Activated T-cell treated with anti-CD3 and anti-CD28 coated beads, Interleukin-2, amount 50 U/mL, for 1 hour (primary cell): ENCODE measurements at places on chromosomes 5 and 9.

GRCh38 chr5:43007246-43007910 is 32.7 kb downstream of the ANXA2R start:
- peak; percentile 79 for DNase-seq

DNA sequence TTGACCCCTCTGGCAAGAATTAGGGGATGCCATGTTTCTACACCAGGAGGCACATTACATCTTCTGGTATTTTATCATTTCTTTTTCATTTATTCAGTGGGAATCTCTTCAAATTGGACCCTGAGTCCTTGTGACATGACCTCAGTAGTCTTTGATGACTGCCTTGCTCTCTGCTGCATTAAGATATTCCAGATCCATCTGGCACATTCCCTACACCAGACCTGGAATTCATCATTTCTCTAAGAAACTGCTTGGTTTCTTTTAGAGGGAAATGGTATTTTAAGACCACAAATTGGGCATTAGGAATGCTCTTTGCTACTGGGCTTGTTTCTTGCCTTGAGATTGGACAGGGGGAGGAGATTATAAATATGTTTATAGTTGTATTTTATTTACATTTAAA is 61.0 kb downstream of the GALNT10 start:
- no peak for DNase-seq

- DNase-seq: no peak
Observed at GRCh38 chr5:169688106-169688505, 51.0 kb downstream of the DOCK2 start.

DNA sequence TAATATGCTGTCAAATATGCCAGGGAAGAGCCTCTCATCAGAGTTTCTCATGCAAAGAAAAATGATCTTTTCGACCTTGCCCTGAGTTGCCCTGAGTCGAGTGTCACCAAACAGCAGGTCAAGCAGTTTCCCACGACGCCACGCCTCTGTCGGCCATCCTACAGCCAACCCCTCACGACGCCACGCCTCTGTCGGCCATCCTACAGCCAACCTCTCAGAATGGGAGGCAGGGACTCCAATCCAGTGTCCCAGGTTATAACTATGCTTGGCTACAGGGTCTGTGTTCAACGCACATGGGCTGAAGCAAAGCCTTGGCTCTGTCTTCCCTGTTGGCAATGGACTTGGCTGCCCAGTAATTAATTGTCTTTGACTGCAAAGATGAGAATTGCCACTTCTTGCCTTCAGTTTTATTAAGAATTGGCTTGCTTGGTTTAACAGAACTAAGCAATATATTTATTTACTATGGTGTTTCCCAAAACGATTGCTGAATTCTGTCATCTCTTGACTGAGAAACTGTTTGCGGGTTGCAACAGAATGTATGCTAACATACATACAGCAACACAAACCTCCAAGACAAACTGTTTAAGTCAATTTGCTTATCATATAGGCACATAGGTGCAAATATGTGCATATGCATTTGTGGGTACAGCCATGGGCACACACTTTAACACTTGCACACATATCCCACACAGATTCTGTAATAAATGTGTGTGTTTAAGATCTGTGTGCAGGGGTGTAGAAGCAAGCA is 352.9 kb downstream of the GLIS3 start:
- DNase-seq: no peak

DNA sequence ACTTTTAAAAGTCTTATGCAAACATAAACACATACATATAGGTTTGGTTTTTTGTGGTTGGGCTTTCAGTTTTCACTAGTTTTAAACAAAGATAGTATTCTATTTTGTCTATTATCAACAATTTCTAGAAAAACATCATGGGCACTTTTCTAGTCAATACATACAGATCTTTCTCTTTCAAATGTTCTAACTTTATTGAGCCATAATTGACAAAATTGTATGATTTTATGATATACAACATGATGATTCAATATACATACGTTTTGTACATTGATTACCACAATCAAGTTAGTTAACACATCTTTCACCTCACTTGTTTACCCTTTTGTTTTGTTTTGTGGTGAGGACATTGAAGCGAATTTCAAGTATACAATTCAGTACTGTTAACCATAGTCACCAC is 265.9 kb downstream of the MCTP1 start:
- DNase-seq: no peak

DNA sequence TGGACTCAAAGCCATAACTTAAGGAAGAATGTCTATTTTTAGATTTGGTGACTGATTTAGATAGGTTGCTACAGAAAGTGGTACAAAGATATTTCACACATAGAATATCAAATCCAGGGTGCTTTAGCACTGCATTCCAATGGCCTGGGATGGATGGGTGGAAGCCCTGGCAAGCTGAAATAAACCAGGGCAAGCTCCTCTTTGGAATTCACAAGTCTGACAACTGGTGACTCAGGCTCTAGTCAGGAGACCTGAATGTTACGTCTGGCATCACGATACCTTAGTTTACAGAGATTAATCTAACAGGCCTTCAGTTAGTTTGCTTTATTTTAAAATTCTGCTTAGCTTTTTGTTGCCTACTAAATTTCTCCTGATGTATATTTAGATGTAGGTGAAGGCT is 144.0 kb downstream of the TMC1 start:
- no peak for DNase-seq

DNA sequence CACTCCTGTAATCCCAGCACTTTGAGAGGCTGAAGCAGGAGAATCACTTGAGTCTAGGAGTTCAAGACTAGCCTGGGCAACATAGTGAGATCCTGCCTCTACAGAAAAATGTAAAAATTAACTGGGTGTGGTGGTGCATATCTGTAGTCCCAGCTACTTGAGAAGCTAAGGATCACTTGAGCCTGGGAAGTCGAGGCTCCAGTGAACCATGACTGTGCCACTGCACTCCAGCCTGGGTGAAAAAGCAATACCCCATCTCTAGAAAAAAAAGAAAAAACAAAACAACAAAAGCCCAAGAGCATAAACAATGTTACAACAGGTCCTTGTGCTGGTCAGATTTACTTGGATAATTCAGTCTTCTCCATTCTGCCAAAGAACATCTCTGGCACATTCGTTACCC is 44.3 kb upstream of the TGFBR1 start:
- DNase-seq: no peak

GRCh38 chr5:107580889-107581820 is 89.6 kb downstream of the EFNA5 start:
- DNase-seq: no peak

DNA sequence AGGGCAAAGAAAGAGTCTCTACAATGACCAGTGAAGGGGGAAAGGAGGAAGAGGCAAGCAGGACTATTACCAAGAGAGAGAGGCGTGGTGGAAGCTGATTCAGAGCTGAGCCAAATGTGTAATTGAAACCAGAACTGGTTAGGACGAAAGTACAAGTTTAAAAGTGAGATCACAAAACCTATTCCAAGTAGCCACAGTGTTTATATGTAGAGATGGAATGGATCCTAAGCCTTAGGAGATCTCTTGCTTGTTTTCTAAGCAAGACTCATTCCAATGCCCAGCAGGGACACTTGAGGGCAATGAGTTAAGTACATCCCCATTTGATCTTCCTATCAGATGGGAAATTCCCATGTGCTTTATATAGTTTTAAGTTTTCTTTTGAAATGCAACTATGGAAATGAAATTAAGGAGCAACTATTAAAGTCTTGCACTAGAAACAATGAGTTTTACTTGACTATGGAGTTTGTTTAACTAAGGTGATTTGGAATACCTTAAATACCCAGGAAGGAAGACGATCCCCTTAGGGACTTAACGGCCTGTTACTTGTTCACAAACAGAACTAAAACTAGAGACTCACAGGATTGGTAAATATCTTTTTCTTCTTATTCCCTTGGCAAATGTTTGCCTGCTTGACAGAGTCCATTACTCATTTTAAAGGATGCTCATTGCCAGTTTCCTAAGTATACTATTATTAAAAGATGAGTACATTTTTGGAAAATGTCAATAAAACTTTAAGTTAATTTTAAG is 51.1 kb upstream of the SNX2 start:
- no peak for DNase-seq

- DNase-seq: no peak
Observed at GRCh38 chr5:116764941-116765340, 190.3 kb upstream of the SEMA6A start.

DNA sequence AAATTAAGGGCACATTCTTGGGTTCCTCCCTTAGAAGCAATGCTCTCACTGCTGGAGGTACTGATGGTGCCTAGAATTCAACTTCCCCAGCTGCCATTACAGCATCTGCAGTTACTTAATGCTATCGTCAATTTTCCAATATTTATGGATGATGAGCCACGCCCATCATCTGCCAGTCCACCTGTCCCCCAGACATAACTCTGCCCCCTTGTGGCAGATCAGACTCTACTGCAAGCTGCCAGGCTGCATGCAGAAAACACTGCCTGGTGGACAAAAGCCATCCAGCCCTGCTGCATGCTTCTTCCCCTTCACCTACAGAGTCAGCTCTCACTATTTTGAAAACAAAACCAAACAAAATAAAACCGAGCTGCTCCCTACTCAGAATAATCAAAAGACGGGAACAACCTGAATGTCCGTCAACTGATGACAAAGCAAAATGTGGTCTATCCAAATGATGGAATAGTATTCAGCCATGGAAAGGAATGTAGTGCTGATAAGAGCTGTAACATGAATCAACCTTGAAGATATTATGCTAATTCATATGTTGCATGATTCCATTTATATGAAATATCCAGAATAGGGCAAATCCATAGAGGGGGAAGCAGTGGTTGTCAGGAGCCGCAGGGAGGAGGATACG is 66.4 kb downstream of the RETREG1 start:
- no peak for DNase-seq

- no peak for DNase-seq
Observed at GRCh38 chr9:91711755-91712601, 238.1 kb downstream of the ROR2 start.

DNA sequence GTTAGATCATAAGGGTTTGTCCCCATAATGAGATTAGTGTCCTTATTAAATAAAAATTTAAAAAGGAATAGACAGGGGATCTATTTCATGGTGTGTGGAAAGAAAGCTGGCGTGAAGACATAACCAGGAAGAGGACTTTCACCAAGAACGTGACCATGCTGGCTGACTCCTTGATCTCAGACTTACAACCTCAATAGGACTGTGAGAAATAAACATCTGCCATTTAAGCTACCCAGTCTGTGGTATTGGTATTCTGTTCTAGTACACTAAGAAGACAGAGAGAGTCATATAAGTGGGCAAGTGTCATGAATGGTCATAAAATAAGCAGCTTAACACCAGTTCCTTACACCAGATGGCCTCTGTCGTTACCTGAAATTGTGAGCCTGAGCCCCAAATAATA is 259.4 kb upstream of the CCNG1 start:
- no peak for DNase-seq

DNA sequence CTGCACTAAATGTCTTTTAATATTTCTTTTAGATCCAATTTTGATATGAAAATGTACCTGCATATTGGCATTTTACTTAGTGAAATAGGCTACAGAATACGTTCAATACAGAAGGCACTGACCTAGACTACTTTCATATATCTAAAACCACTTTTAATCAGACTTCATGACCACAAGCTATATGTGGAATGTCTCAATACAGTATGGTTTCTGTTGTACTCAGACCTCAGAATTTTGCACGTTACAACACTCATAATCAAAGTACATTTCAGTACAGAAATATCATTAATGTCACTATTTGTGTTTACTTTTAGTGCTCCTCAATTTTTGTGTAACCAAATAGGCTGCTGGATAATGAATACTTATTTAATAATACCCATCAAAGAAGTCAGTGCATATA is 74.8 kb downstream of the MEF2C start:
- DNase-seq: no peak

DNA sequence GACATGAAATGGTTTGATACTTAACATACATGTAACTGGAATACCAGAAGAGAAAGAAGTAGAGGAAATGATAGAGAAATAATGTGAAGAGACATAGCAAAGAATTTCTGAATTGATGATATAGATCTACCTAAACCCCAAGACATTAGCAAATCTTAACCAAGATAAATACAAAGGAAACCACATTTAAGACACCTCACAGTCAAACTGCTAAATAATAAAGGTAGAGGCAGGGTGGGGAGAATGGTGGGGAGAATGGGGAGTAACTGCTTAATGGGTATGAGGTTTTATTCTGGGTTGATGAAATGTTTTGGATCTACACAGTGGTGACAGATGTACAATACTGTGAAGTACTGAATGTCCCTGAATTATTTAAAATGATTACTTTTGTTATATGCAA is 17.5 kb downstream of the CARNMT1 start:
- no peak for DNase-seq

DNA sequence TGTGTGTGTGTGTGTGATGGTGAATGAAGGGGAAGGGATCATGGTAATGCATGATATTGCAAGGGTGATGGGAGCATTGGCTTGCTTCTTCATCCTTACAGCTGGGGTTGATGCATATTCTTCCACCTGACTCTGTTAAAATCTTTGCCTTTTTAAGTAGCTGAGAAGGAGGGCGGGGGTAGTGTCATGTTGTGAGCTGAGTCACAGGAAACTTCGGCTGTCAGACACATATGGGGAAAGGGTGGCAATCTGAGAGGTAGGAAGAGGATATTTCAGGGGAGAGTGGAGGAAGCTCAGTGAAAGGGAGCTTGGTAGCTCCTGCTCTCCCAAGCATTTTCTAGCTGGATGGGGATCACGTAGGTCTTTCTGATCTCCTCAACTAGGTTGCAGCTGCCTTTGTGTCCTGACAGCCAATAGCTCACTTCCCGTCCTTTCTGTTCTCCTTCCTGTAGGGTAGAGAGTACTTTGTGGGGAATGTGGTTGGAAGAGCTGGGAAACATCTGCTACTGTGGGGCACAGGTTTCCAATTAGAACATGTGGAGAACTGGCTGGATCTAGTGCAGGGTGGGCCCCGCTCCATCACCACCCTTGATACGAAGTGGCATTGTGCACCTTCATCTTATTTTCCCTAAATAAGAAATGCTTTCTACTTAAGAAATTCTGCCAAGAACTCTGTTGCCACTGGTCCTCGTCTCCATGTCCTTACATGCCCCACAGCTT is 18.1 kb upstream of the CLK4 start:
- no peak for DNase-seq

GRCh38 chr5:173962436-173962972 is 26.5 kb upstream of the C5orf47 start:
- DNase-seq: no peak

DNA sequence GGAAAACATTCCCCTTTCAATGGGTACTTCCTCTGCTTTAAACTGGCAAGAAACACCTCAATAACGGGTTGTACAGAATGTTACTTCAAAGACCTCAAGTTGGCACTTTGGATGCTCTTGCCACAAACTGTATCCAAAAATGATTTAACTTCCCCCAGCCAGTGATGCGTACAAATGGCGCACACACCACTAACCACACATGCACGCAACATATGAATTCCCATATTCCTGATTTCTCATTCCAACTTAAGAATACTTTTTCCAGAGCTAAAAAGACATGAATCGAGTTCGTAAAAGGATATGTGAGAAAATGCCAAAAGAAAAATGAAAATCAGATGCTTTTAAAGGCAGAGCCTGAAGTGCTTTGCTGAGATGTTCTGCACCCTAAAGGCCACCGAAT is 388.0 kb upstream of the PIK3R1 start:
- DNase-seq: no peak

DNA sequence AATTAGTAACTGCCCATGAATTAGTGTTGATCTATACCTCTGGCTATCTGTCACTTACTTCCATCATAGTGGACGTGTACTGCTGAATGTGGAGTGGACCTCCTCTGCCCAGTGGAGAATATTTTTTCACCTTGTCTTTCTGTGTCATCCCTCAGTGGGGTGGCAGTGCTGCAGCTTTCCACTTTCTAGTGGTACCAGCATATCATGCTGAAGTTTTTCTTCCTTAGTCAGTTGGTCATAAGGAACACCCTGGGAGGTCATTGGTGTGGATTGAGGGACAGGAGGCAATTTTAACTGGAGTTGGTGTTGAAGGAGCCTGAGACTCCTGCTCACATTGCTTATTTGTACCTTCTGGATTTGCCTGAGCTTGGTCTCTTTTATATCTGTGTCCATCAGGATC is 151.7 kb upstream of the ANKH start:
- DNase-seq: no peak
